Breast epithelium (tissue), 4 donors: ENCODE measurements at places on chromosomes 1 and 21. TPM values are rescaled to one million over a fixed set of nuclear protein-coding genes. Genes with fewer than 3 reads are reported as not detected.

GRCh38 chr1:60615666-60616065 lies 466.7 kb upstream of the NFIA start:
- DNase-seq = no peak

GRCh38 chr1:42176902-42177519 lies 12.5 kb upstream of the GUCA2A start:
- DNase-seq = no peak

Gene CSF3R
- 54.2 TPM for total RNA-seq

GRCh38 chr1:2529784-2530512 lies at the start of gene HES5:
HES5 (minus strand) TSS chr1:2530263; CDS start chr1:2530164, 99 bp downstream.
- no peak for DNase-seq

- DNase-seq = no peak
Measured at GRCh38 chr1:235998812-235999211, 66.1 kb downstream of the NID1 start.

DNA sequence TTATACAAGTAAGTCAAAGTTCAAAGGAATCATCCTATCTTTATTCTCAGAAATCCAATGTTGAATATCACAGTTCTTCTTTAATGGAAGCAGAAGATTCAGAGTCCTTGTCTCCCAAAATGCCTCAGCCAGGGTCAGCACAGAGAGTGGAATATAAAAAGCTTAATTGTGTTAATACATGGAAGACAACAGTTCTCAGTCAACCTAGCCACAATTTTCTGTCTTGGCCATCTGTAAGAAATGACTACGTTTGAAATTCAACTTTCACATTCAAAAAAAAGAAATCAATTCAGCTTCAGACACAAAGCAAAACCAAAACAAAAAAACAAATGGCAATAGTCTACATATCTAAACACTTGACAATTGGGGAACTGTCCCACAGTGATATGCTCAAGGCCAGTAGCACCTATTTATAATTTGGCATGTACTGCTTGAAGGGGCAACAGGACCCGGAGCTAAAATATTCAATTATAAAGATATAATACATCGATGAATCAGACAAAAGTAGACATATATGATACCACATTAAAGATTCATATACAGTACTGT lies 27.3 kb upstream of the GLIS1 start:
- no peak for DNase-seq

DNA sequence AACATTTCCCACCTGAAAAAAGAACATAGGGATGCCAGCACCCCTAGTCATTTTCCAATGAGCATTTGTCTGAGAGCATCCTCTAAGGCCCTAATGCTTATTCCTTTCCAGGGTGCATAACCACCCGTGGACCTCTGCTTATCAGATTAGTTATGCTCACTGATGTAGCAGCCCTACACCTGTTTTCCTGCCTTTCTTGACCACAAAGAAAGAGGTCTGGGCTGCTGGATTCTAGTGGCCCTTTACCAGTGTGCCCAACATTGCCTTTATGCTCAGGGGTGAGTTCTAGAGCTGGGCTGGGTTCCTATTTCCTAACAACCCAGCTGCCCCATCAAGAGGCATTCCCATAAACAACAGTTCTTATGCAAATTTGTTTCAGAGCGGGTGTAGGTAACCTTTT lies 20.3 kb upstream of the PM20D1 start:
- DNase-seq = no peak
